Activated CD4-positive, alpha-beta T cell treated with anti-CD3 and anti-CD28 coated beads, Interleukin-2, amount 50 U/mL, for 48 hours (primary cell): ENCODE measurements at places on chromosomes 1 and 21.

DNA sequence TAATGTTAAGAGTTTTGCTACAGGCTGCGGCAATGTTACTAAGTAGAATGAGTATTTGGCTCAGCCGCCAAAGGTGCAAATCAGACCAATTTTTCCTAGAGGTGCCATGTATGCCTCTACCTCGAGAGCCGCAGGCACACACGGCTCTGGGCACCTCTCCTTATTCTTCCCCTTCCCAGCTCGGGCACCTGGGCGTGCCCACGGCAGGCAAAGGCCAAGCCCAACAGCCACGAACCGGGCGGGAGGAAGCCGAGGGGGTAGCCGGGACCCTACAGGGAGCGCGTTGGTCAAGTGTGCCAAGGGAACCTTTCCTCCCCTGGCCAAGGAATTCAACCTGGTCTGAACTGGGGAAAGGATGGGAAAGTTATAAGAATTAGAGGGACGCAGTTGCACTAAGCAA is 31.0 kb downstream of the LRRC3 start:
- no peak for DNase-seq

DNA sequence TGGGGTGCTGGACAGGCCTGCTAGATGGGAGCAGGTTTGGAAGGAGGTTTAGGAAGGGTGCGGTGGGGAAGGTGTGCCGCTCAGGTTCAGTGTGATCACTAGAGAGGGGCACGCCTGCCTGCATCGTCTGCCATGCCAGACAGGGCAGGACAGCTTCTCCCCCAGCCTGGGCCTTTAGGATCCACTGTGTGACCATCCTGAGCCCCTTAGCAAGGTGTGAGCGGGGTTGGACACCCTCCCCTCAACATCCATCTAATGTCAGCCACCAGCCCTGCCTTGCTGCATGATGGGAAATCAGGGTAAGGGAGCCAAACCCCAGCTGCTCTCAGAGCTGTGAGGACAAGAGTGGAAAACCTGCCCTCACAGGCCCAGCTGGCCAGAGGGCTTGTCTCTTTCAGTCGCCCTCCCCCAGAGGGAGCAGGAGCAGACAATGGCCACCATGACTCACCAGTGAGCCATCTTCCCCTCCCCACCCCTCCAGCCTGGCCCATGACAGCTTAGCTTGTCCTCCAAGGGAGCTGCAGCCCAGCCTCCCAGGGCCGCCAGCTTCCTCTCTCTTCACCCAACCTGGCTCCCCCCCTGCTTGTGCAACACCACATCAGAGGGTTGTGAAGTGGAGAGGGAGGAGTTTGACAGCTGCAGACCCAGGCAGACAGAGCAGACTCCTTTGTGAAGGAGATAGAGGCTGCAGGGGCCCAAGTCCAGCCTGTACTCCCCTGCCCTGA is 37.0 kb downstream of the NUAK2 start:
- peak; percentile 81 for DNase-seq

DNA sequence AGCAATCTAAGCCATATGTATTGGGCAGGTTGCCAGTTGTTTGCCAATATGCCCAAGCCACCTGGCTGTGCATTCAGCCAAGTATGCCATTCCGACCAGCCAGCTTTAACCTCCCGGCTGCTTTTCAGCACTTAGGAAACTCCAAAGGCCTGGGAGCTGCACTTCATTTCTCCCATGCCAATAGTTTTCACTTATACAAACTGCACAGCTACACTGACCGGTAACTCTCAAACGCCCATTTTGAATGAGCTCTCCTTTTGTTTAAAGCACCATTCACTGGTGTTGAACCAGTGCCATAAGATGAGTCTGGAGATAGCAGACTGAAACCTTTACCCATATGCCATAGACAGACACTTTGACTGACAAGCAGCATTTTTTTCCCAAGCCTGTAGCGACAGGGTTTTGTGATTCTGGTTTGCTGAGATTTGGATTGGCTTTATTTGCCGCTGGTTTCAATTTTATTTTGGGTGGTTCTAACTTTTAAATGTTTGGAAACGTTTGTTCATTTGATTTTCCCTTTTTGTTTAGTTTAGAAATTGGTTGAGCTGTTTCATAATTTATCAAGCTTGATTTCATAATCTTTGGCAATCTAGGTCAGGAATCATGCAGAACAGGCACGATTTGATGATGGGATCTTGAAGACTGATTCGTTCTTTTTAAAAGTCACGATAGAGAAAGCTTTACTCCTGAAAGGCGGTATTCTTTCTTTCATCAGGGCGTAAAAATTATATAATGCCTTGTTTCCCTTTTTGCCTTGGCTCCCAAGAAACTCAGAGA is 144.6 kb downstream of the NFIA start:
- no peak for DNase-seq

GRCh38 chr1:37474697-37475379 is 458 bp downstream of the ZC3H12A start:
- peak; percentile 40 for DNase-seq

DNA sequence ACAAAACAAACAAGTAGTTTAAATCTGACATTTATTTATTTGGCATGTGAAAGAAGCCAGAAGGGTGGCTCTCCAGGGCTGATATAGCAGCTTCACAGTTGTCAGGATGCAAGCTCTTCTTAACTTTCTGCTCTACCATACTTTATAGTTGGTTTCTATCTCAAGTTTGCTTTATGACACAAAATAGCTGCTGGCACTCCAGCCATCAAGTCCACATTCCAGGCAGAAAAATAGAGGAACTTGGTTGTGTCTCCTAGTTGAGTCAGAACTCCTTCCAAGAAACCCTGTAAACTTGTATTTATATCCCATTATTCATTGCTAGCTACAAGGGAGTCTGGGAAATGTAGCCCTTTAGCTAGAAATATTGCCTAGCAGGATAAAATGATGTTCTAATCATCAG is 24.0 kb upstream of the STUM start:
- no peak for DNase-seq

DNA sequence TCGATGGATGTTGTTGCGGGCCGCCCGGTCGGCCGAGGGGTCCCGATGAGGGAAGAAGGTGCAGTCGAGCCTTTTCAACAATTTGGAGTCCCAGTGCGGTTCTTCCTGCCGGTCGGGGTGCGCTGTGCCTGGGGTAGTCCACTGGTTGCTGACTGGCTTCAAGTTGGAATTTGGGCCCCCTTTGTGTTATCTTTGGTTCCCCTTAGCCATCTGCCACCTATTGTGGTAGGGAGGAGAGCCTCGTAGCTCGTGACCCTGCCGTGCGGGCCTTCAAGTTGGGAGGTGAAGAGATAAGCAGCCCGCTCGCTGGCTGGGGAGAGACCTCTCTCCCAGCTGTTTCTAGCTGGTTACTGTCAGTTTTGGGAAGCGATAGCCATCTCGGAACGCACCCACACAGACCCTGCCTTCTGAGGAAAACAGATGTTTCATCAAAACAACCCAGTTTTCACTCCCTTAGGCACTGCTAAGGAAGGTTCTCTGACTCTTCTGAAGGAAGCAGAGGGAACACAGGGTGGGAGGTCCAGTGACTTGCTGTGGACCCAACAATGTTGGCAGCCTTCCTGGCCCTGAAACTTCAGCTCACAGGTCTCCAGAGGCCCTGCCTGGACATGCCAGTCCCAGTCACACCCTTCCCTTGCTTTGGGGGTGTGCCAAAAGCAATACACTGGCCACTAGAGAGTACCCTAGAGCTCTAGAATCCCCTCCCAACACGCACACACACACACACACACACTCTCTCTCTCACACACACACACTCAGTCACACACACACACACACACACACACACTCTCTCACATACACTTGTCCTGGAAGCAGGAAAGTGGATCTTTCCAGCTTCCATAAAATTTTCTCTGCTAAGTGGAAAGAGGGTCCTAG is 1.0 kb downstream of the BTG2 start:
- no peak for DNase-seq

- DNase-seq = no peak
Observed at GRCh38 chr1:158485455-158485854, 13.4 kb downstream of the OR10R2 start.

GRCh38 chr1:26408604-26409003 is 2.0 kb upstream of the LIN28A start:
- peak; percentile 79 for DNase-seq

- no peak for DNase-seq
Observed at GRCh38 chr21:15687208-15687607, 42.6 kb upstream of the USP25 start.

- no peak for DNase-seq
Observed at GRCh38 chr1:160488347-160489058, 34.6 kb downstream of the SLAMF6 start.

DNA sequence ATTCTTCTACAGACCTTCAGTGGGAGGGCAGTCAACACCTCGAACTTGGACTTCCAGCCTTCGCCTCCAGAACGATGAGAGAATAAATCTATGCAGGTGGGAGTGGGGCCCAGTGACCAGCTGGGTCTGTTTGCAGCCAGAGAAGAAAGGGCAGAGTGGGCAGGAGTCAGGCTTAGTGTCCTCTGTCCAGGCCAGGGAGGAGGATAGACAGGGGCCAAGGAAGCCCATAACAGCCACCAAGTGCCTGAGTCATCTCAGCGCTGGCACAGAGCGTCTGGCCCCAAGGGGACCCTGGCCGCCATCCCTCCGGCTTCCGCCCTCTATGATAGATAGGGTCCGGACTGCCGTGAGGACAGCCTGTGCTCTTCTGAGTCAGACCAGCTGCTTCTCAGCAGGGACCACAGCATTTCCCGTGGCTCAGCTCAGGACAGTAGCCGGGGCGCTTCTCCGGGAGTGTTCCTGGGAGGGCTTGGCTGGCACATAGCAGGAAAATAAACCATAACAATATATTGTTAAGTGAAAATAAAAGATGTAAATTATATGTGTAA is 133.1 kb upstream of the C1orf174 start:
- no peak for DNase-seq

DNA sequence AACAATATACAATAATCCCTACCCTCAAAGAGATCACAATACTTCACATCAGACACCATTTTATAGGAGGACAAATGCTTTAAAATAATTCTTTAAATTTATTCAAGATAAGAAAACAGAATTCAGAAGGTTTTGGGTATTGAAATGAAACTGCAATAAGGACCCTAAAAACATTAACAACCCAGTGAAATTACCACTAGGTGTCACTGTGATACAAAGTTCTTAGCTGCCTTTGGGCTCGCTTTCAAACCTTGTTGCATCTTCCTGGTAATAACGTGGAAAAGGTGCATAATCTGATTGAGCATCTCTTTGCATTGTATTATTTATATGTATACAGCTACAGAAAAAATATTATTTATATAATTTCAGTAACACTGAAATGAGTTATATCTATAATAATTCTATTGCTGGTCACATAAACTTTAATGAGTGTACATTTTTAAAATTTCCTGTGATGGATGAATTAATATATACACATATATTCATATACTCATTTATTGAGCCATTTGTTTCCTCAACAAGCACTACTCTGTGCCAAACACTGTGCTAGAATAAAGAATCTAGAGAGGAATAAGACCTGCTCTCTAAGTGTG is 185.2 kb downstream of the FAF1 start:
- DNase-seq = no peak

DNA sequence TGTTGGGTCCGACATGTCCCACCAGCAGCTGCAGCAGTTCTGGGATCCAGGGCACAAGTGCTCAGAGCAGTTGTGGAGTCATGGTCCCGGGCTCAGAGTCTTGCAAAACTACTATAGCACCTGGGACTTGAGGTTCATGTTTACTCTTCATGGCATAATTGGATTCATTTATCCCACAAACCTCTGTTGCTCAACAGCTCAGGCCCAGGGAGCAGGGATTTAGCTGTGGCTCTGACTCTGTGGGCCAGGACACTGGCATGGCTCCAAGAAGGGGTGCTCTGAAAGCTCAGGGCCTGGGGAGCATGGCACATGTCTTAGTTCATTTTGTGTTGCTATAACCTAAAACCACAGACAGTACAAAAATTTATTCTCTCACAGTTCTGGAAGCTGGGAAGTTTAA is 626.7 kb upstream of the ADGRL2 start:
- DNase-seq = no peak

- no peak for DNase-seq
Observed at GRCh38 chr1:52263153-52263910, 102.7 kb downstream of the CC2D1B start.

DNA sequence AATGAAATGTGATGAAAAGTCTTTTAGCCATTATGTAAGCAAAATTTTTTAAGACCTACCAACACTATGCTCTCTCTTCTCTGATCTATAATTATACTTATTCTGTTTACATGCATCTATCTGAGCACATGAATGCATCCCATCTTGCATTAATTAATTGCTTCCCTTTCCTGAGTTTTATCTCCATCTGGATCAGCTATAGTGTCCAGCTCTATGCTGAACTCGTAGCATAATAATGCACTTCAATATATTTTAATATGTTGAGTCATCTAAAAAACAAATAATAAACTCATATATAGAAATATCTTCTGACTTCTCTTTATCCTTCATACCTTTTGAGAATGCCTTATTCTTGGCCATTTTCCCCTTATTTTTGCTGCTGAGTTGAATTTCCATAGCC is 1097.8 kb downstream of the TTLL7 start:
- DNase-seq = no peak

- DNase-seq = no peak
Observed at GRCh38 chr1:169904834-169905233, 11.1 kb upstream of the SCYL3 start.

- DNase-seq = peak; percentile 36
Observed at GRCh38 chr1:154751690-154752089, 118.4 kb downstream of the KCNN3 start.

DNA sequence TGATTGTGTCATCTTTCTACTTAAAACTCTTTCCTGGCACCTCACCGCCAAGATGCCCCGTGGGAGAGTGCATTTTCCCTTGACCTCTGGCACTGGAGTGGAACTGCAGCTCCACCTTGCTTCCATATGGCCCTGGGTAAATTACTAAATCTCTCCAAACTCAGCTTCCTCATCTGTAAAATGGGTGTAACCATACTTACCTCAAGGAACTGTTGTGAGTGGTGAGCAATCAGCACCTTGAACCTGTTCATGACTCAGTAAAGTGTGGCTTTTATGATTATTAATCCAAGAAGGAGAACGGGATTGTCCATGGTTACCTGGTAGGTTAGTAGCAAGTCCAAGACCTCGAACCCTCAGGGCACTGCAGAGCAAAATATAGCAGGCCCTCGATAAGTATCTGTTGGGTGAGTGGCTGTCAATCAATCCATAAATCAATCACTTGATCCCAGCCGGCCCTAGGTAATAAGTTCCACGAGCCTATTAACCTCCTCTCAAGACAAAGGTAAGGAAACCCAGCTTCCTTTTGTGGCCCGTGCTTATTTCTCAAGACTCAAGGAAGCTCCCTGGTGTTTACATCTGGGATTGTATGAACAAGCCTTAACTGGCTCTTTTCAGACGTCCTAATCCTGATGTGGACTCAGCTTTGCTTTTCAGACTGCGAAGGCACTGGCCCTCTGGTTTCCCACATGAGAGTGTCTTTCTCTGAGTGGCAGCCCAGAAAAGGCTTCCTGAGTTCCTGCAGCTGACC is 114.0 kb upstream of the GJB5 start:
- no peak for DNase-seq

GRCh38 chr1:111449703-111450017 is 396 bp downstream of the ATP5PB start:
- DNase-seq = no peak

- no peak for DNase-seq
Observed at GRCh38 chr1:7140251-7140650, 355.0 kb downstream of the CAMTA1 start.
